ENCODE measurements at places on chromosomes 2 and 18.
A peak's percentile ranks its signal among the peaks of the same experiment; 100 is the strongest.

DNA sequence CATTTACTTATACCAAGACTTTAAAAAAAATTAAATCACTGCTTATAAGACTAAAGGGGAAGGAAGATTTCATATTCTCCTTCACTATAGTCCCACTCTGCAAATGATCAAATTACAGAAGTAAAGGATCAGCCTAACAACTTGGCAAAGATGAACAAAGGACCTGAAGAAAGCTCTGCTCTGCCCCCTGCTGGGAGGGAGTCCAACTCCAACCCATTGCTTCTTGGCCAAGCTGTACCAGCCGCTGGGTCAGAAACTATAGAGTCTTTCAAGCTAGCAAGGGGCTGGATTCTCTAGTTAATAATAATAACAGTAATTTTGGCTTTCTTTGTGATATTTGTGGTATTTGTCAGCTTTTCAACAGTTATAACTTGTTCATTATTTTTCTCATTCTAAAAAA is 927.0 kb upstream of the CRIM1 start:
- DNase-seq = peak; percentile 1

DNA sequence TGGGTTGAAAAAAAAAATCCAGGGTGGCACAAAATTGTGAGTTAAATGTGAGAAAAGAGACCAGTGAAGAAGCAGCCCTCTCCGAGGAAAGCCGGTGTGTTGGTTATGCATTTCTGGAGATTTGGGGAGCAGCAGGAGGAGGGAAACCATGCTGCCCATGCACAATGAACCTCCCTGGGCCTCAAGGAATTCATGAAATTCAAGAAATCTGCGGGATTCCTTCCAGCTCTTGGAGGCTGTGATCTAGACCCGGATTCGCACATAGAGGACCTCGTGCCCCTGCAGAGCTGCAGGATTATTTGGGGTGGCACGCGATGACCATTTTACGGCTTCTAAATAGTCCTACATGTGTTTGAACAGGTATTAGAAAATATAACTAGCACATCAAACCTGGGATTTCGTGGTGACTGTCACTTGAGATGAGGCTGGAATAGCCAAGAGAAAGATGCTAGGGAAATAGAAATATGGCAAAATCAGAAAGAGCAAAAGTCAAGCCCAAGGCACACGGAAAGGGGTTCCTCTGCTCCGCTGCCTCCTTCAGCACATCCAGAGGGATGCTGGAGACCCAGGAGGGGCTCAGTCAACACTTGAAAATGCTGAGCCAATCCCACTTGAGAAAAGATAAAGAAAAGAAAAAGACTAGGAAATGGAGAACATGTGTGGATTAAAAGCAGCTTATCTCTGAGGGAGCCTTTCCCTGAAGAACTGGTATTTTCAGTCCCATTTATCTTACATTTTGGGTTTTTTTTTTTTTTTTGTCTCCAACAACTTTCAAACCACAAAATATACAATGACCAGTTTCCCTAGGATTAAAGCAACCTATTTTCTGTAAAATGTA is 22.0 kb downstream of the KCTD1 start:
- no peak for DNase-seq

GRCh38 chr2:98027538-98027937 is 31.8 kb upstream of the TMEM131 start:
- DNase-seq = no peak

GRCh38 chr2:217307023-217307422 is 447.2 kb upstream of the TNP1 start:
- no peak for DNase-seq

- DNase-seq = peak; percentile 90
Measured at GRCh38 chr2:235639428-235639773, 145.6 kb downstream of the AGAP1 start.

Measured in brain microvascular endothelial cell (primary cell).